Activated T-helper 1 cell treated with anti-CD3 and anti-CD28 coated beads, Interleukin-2, amount 50 U/mL, for 16 hours (primary cell): ENCODE measurements at places on chromosomes 3 and 15.

- no peak for DNase-seq
Observed at GRCh38 chr3:13972679-13973379, 93.0 kb upstream of the WNT7A start.

GRCh38 chr3:186307594-186308221 lies 54.3 kb downstream of the DGKG start:
- no peak for DNase-seq

GRCh38 chr3:128996200-128996599 lies 2.3 kb upstream of the CFAP92 start:
- DNase-seq: no peak

DNA sequence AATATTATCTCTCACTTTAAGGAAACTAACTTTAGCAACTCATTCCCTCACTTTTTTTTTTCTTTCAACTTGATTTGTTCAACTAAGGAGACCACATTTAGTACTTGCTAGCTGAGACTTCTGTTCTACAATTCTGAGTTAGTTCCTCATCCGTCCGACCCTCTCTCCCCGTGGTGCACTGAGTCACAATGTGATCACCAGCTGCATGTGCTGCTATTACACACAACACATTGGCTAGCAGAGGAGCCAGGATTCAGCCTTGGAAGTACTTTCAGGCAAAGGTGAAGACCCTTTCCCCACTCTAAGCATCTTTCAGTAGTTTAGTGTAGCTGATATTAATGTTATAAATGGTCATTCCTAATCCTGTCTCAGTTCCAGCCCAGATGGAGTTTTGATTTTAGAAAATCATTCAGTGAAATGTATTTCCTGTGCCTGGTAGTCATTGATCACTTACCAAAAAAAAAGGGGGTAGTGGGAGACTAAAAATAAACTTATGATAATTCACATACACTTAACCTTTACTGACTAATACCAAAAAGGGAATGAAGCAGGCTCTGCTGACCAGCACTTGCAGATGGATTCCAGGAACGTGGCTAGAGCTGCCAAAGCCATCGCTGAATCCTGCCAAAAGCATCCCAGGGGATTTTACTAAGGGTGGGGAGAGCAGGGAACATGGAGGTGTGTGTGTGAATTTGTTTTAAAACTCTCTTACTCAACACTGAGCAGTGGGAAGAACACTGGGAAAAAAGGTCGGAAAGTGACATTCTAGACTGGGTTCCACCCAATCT lies 424.8 kb downstream of the LPP start:
- DNase-seq: no peak

DNA sequence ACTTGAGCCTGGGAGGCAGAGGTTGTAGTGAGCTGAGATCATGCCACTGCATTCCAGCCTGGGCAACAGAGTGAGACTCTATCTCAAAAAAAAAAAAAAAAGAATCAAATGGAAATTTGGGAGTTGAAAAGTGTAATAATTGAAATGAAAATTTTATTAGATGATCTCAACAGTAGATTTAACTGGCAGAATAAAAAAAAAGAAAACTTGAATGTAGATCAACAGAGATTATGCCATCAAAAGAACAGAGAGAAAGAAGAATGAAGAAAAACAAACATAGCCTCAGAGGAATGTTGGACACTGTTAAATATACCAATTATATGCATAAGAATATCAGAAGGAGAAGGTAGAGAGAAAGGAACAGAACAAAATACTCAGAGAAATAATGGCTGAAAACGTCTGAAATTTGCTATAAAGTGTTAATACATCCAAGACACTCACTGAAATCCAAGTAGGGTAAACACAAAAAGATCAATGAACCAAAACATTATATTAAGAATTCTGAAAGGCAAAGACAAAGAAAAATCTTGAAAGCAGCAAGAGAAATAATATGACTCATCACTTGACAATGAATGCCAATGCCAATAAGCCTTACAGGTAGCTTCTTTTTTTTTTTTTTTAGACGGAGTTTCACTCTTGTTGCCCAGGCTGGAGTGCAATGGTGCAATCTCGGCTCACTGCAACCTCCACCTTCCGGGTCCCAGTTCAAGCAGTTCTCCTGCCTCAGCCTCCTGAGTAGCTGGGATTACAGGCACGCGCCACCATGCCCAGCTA lies 14.6 kb upstream of the ELP6 start:
- no peak for DNase-seq

- no peak for DNase-seq
Observed at GRCh38 chr3:189941125-189941524, 179.6 kb downstream of the P3H2 start.

- DNase-seq: no peak
Observed at GRCh38 chr3:126528419-126528799, 4.5 kb downstream of the CHST13 start.

DNA sequence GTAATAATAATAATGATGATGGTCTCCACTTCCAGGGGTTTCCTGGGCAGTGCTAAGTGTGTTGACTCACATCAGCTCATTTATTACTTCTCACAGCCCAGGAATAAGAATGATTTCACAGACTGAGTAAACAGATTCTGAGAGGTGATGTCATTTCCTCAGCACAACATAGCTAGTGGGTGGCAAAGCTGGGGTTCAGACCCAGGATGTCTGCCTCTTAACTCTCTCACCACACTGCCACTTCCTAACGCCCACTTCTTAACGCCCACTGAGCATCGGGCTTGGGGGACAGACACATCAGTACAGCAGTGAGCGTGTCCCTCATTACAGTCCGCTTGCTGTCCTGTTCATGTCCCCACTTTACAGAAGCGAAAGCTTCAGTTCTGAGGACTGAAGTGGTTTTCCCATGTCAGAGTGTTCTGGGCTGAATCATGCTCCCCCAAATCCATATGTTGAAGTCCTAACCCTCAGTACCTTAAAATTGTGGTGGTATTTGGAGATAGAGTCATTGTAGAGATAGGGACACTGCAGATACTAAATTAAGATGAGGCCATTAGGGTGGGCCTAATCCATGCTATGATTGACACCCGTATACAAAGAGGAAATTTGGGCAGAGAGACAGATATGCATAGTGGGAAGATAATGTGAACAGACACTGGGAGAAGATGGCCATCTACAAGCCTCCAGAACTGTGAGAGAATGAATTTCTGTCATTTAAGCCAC lies 68.0 kb downstream of the ATP2B2 start:
- no peak for DNase-seq

GRCh38 chr3:22922317-22922716 lies 280.8 kb upstream of the UBE2E2 start:
- no peak for DNase-seq

- DNase-seq: no peak
Observed at GRCh38 chr3:64848822-64849221, 161.0 kb upstream of the ADAMTS9 start.

DNA sequence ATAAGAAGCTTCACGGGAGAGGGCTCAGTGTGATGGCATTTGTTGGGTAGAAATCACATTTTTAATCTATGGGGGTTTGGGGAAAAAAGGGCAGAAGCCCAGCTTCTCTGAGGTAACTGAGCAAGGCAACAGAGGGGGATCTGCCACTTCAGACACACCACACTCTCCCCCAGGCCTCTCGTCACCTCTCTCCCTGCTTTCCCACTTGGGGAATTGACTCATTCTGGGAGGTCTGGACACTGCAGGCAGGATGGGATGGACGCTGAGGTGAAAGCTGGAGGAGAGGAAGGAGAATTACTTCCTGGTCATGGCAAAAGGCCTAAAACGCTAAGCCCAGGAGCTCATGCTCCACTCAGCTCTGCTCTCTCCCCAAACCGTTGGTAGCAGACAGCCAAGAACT lies 33.2 kb downstream of the MYO5C start:
- DNase-seq: no peak

DNA sequence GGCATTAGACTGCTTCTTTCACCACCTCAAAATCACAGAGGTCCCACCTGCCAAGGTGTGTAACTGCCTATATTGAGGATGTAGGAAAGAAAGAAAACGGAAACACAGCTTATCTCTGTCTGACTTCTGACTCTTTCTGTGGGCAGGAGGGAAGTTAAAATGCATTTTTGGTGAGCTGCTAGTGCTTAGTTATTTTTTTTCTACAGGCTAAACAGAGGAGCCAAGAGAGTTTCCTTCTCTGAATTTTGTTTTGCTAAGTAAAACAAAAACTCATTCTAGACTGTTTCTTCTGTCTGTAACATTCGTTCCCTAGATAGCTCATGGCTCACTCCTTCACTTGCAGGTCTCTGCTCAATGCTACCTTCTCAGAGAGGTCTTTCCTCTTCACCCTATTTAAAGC lies 18.8 kb upstream of the AMOTL2 start:
- no peak for DNase-seq

- DNase-seq: no peak
Observed at GRCh38 chr3:123660900-123661299, 76.0 kb upstream of the HACD2 start.

GRCh38 chr15:80999623-81000036 lies 1.1 kb upstream of the TLNRD1 start:
- DNase-seq: peak; percentile 49

DNA sequence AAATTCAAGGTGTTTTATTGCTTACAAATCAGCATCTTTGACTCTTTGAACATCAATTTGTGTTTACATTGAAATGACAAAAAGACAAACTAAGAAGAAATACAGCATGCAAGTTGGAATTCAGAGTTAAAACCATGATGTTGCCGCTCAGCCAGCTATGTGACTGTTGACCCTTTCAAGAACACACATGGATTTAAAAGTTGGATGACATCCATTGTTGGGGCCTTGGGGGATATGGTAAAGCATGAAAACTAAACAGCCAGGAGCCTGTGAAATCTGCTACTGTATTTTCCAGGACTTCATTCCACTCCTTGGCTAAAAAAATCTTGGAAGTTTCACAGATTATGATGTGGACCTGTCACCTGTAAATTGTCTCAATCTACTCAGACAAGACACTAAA lies 4.6 kb downstream of the P2RY1 start:
- no peak for DNase-seq

GRCh38 chr15:53625260-53625659 lies 134.2 kb downstream of the WDR72 start:
- no peak for DNase-seq

GRCh38 chr3:151145713-151146070 lies 57.3 kb downstream of the GPR171 start:
- DNase-seq: no peak

GRCh38 chr3:110928016-110928662 lies 143.5 kb upstream of the NECTIN3 start:
- no peak for DNase-seq

GRCh38 chr3:89300526-89300925 lies 193.1 kb downstream of the EPHA3 start:
- no peak for DNase-seq

GRCh38 chr15:85786781-85787114 lies 8.0 kb downstream of the KLHL25 start:
- DNase-seq: no peak

DNA sequence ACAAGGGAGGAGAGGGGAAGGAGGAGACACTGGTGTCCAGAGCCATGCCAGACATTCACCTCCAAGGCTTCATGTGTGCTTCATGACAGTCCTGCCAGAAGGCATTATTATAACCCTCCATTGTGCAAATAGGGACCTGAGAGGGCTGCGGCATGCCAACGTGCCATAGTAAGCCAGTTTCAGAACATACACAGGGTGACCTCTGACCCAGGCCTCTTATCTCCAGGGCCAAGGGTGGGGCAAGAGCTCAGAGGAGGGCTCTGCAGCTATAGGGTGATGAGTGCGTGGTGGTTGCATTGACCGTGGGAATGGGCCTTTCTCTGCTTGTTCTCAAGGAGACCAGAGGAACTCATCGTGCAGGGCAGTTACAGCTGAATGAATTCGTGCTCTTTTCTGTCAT lies 9.7 kb upstream of the ACSBG1 start:
- no peak for DNase-seq

DNA sequence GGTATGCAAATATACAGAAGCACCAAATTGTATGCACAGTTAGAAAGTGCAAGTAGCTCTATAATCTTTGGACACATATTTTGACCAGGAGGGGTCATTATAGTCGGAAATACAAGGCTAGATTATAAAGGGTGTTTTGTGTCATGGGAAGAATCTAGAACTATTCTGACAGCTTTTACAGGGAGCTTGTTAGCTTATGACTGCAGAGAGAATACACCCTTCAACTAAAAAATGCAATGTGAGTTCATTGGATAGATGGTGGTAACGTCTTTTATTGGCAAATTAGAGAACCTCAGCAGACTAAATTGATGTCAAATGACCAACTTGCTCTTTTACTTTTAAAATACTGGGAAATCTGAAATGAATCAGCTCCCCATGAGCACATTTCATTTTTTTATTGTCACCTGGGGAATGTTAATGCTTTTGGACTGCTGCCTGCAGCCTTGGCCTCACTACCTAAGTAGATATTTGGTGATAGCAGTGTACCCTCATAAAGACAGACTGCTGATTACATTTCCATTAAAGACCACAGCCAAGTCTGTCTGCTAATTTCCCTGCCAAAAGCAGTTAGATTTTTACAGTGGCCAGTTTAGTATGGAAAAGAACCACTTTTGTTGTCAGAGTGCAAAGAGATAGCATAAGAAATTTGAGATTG lies 515.9 kb upstream of the DPPA4 start:
- DNase-seq: no peak

DNA sequence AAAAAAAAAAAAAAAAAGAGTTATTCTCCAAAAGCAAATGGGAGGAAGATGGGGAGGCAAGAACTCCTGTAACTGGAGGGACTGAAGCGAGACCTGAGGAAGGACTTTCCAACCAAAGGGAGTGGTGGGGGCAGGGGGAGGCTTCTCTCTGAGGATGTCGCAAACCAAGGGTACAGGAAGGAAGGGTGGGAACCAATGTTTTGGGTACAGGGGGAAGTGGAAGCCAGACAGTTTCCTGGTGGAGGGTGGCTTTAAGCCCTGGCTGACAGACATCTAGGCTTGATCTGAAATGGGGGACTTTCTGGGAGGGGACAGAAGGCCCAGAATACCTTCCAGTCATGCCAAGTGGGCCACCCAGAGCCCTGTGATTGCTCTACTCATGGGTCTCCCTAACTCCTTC lies 27.0 kb downstream of the VIPR1 start:
- DNase-seq: no peak

DNA sequence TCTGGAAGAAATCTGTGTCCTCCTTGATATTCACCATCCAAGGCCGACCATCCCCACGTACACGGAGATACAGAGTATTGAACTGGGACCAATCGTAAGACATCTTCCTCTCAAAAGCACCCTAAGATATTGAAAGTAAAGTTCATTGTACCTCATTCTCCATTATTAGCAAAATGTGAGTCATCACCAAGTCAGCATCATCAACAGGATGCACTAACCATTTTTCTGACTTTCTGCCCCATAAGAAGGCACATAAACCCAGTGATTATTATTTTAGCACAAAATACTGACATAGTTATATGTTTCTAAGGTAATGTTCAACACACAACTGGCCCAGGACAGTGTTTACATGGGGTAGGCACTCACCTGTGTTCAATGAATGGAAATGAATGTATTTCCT lies 7.4 kb downstream of the NDUFAF1 start:
- no peak for DNase-seq
